ENCODE measurements at places on chromosomes 2 and 18.

DNA sequence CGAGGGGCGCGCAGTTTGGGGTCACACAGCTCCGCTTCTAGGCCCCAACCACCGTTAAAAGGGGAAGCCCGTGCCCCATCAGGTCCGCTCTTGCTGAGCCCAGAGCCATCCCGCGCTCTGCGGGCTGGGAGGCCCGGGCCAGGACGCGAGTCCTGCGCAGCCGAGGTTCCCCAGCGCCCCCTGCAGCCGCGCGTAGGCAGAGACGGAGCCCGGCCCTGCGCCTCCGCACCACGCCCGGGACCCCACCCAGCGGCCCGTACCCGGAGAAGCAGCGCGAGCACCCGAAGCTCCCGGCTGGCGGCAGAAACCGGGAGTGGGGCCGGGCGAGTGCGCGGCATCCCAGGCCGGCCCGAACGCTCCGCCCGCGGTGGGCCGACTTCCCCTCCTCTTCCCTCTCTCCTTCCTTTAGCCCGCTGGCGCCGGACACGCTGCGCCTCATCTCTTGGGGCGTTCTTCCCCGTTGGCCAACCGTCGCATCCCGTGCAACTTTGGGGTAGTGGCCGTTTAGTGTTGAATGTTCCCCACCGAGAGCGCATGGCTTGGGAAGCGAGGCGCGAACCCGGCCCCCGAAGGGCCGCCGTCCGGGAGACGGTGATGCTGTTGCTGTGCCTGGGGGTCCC lies at the start of gene ITGA4:
Gene ITGA4, plus strand, starts transcription at position 266 of the 620 bp plus-strand sequence. Its CDS starts 269 bp downstream, at position 535.
- DNase-seq = peak; percentile 38
- H3K27me3 ChIP-seq = peaks cover 21% of the 10 kb centered on the region
- H3K4me3 ChIP-seq = peak within 1 kb of the TSS; percentile 45
- peaks cover 6% of the 10 kb centered on the region for H3K4me1 ChIP-seq
- no peaks in the 10 kb centered on the region for H3K36me3 ChIP-seq

DNA sequence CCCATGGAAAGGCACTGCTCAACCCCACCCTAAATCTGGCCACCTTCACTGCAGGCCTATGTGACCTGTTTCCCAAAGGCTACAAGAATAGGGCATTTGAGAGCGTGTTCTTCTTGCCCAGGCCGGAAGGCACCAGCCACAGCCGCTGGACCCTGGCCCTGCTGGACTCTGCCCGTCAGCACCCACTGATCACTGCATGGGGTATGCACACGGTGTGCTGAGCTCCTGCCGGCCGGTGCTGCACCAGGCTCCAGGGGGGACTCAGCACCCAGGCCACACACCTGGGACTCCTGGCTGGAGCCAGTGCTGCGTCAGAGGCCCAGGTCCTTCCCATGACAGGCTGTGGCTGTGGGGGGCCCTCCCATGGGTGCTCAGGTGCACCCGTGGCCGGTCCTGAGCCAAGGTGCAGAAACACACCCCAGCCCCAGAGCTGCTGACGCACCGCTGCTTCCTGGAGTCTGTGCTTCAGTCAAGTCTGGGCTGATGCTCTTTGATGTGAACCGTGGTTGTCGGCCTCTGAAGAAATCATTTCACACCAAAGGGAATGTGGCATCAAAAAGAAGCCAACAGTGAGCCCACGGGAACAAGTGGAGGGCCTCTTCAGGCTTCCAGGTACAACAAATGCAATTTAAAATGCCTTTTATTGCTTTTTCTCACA lies 6.5 kb downstream of the KCNG2 start:
- H3K4me3 ChIP-seq = no peak overlapping the region
- no peaks in the 10 kb centered on the region for H3K4me1 ChIP-seq
- H3K27me3 ChIP-seq = peaks cover 11% of the 10 kb centered on the region
- H3K36me3 ChIP-seq = no peaks in the 10 kb centered on the region
- no peak overlapping the region for H3K27ac ChIP-seq

GRCh38 chr2:105625632-105626031 lies 119.1 kb upstream of the NCK2 start:
- H3K4me1 ChIP-seq = no peaks in the 10 kb centered on the region
- no peaks in the 10 kb centered on the region for H3K27me3 ChIP-seq
- H3K4me3 ChIP-seq = no peak overlapping the region
- no peak overlapping the region for H3K27ac ChIP-seq

DNA sequence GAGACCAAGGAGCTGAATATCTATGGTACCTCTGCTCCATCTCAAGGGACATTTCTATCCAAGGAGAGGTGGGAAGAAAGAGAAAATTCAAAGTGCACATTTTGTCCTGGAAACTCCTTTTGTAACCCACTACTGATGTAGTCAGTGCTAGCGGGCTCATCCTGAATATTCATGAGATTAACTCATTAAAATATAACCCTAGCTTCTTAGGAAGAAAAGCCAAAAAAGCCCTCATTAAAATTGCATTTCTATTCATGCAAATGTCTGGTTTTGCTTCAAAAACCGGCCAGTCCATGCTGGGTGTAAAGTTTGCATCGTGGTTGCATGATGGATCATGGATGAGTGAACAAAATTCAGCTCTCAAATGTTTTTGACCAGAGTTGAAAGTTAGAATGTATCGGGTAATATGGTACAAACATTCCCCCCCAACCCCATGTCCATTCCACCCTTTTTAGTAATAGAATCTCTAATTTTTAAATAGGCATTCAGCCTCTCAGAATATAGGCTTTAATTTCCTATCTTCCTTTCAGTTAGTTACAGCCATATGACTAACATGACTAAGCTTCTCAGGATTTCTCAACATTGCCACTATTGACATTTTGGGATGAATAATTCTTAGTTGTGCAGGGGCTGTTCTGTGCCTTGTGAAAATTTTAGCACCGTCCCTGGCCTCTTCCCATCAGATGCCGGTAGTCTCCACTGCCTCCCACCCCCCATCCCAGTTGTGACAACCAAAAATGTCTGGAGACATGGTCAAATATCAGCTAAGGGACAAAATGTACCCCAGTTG lies 104.2 kb upstream of the RND3 start:
- H3K4me3 ChIP-seq = no peak overlapping the region
- H3K27me3 ChIP-seq = no peaks in the 10 kb centered on the region
- H3K36me3 ChIP-seq = no peaks in the 10 kb centered on the region
- H3K27ac ChIP-seq = no peak overlapping the region
- no peak for DNase-seq
- H3K4me1 ChIP-seq = peaks cover 17% of the 10 kb centered on the region

- H3K4me1 ChIP-seq = peaks cover 92% of the 10 kb centered on the region
- H3K4me3 ChIP-seq = no peak overlapping the region
- peak overlapping the region; percentile 91 for H3K27ac ChIP-seq
- DNase-seq = peak; percentile 92
These were observed 69.3 kb upstream of the MCFD2 start for GRCh38 chr2:46984642-46985476.

DNA sequence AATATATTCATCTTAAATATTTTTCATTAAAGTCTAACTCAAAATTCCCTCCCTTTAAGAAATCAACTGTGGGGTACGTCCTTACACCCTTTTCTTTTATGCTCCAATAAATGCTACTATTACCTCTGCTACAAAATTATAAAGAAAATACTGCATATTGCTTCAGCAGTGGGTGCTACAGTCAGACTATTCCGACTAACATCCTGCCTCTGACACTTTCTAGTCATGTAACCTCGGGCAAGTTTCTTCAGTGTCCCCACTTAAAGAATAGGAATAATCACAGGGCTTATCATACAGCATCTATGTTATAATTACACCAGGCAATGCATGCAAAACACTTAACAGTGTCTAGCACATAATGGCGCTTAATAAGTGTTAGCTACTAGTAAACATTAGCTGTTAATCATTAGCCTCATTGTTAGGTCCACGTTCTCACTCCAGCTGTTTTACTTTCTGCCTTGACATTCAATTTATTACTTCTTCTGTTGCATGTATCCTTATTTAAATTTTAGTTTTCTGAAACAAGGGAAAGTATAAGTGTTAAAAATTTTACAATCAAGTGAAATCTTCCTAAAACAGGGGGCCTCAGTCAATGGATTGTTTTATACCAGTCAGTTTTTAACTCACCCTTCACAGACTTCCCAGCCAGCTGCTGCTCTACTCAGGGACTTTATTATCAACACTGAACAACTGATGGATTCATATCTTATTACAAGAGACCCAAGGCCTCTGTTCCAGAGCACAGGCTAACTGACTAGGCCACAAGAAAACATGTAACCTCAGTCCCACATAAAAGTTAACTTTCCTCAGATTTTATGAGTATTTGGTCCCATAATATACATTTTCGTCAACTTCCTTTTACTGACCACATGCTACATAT lies 54.0 kb downstream of the CLASP1 start:
- H3K27me3 ChIP-seq = no peaks in the 10 kb centered on the region
- peaks cover 5% of the 10 kb centered on the region for H3K4me1 ChIP-seq
- no peak overlapping the region for H3K4me3 ChIP-seq
- H3K36me3 ChIP-seq = no peaks in the 10 kb centered on the region
- no peak for DNase-seq

DNA sequence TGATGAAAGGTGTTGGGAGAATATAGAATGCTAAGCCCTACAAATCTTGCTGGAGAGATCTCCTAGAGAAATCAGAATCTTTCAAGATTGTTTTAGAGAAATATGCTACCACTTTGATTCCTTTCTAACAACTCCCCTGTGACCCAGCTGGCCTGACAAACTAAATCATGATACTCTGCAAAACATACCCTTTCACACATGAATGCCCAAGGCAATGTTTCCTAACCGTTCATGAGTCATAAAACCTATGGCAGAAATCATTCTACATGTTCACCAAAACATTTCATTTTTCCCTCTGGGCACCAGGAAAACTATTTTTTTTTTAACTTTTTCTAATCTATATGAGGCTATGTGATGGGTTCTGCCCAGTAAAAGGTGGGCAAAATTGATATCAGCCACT lies 77.8 kb upstream of the SETBP1 start:
- no peak overlapping the region for H3K4me3 ChIP-seq
- no peak for DNase-seq
- H3K4me1 ChIP-seq = no peaks in the 10 kb centered on the region
- no peaks in the 10 kb centered on the region for H3K36me3 ChIP-seq
- no peaks in the 10 kb centered on the region for H3K27me3 ChIP-seq

- no peaks in the 10 kb centered on the region for H3K36me3 ChIP-seq
- H3K27ac ChIP-seq = no peak overlapping the region
- DNase-seq = no peak
- no peaks in the 10 kb centered on the region for H3K27me3 ChIP-seq
- H3K4me1 ChIP-seq = no peaks in the 10 kb centered on the region
- H3K4me3 ChIP-seq = no peak overlapping the region
These were observed 438.3 kb downstream of the ZNF521 start for GRCh38 chr18:24913507-24914170.

DNA sequence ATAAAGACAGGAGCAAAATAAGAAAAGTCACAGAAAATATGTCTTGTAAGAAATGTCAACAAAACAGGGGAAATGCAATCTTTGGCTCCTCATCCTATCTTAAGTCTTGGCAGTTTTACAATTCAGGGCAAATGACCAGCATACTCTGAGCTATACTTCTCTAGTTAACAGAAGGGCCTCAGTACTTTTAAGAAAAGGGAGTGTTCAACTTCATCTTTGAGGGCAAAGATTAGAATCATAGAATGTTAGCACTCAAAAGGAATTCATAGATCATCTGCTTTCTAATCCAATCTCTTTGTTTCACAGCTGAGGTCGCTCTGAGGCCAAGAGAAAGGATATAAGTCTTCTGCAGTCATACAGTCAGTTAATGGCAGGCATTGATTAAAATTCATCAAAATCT lies 174.0 kb upstream of the NT5C1B start:
- no peak overlapping the region for H3K27ac ChIP-seq
- DNase-seq = no peak
- H3K4me1 ChIP-seq = no peaks in the 10 kb centered on the region

DNA sequence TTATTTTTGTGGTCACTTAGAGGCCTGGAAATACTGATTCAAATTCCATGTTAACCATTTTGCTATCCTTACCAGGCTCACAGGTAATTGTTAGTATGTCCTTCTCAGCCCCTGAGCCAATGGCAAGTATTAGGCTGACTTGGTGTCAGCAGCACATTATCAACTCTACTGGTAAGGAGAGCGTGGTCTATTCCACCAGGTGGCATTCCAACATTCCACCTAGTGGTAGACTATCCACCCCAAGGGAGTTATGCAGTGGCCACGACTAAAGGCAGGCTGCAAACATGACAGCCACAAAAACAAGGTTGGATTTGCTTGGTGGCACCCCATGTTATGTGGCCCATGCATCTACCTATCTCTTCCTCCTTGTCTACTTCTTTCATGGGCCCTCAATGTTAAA lies 31.8 kb upstream of the GCC2 start:
- no peaks in the 10 kb centered on the region for H3K36me3 ChIP-seq
- H3K4me3 ChIP-seq = no peak overlapping the region
- no peaks in the 10 kb centered on the region for H3K27me3 ChIP-seq
- H3K4me1 ChIP-seq = no peaks in the 10 kb centered on the region
- no peak for DNase-seq

DNA sequence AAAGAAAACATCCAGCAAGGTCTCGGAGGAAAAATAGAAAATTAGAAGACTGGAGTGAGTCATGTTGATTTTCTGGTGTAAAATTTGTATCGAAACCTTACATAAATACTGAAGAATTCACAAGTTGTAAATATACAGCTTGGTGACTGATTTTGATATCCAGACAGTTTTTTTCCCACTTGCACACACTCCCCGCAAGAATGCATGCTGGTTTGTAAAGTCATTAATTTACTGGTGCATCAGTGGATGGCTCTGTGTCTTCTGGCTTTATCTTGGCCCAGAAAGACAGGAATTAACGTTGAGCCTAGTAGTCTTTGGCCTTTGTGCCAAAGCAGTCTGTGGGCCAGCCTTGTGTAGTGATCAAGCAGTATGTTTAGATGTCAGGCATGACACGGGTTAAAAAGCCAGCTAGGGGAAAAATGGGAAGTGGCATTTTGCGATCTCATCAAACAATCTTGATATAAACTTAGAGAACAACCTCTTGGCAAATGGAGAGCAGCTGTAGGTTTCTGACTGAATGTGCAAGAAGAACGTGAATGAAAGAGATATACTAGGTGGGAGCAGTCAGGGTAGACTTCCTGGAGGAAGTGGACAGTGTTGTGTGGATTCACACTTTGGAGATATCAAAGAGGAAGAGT lies 22.7 kb upstream of the CASP8 start:
- peaks cover 25% of the 10 kb centered on the region for H3K4me1 ChIP-seq
- H3K4me3 ChIP-seq = no peak overlapping the region
- H3K27me3 ChIP-seq = no peaks in the 10 kb centered on the region
- no peak overlapping the region for H3K27ac ChIP-seq

DNA sequence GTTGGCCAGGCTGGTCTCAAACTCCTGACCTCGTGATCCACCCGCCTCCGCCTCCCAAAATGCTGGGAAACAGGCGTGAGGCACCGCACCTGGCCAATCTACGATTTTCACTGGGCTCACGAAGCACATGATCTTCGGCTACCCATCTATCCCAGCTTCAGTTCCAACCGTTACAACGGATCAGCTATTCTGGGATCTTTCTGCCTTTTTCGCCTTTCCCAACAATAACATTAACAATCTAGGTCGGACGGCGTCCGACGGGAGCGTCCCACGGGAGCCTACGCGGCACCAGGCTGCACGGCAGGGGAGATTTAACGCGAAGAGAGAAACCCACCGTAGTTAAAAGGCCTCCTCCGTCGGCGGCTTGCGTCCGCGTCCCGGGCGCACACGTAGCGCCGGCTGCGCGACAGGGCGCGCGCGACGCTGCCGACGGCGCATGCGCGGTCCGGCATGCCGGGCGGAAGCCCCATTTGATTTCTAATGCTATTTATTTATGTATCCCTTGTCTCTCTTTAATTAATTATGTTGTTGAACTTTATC lies at the start of gene MSL3B:
Gene MSL3B, minus strand, starts transcription at position 394 of the 540 bp plus-strand sequence.
- no peaks in the 10 kb centered on the region for H3K36me3 ChIP-seq
- no peaks in the 10 kb centered on the region for H3K27me3 ChIP-seq
- DNase-seq = peak; percentile 22

- H3K4me3 ChIP-seq = no peak overlapping the region
- no peak for DNase-seq
- no peaks in the 10 kb centered on the region for H3K27me3 ChIP-seq
- H3K36me3 ChIP-seq = no peaks in the 10 kb centered on the region
These were observed 245.4 kb downstream of the RAD51AP2 start for GRCh38 chr2:17272652-17273525.

GRCh38 chr2:54422072-54422581 lies 34.0 kb upstream of the SPTBN1 start:
- H3K27me3 ChIP-seq = no peaks in the 10 kb centered on the region
- no peaks in the 10 kb centered on the region for H3K36me3 ChIP-seq
- H3K4me3 ChIP-seq = no peak overlapping the region
